ENCODE measurements at places on chromosomes 4 and X.

DNA sequence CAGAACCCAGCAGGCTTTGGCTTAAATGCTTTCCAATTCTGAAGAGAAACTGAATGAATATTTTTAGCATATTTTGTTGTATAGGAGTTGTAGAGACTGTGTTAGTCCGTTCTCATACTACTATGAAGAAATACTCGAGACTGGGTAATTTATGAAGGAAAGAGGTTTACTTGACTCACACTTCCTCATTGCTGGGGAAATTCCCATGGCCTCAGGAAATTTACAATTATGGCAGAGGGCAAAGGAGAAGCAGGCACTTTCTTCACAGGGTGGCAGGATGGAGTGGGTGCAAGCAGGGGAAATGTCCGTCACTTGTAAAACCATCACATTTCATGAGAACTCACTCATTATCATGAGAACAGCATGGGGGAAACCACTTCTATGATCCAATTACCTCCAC, 291.7 kb downstream of the PACRGL start:
- DNase-seq, result no peak

GRCh38 chr4:184983672-184984356, 34.5 kb upstream of the HELT start:
- peak; percentile 68 for DNase-seq

- DNase-seq, result peak; percentile 32
These were observed 598.1 kb upstream of the MAGEB2 start for GRCh38 chrX:29617276-29617675.

GRCh38 chr4:53004497-53005148, 142.5 kb downstream of the RASL11B start:
- DNase-seq, result no peak

- no peak for DNase-seq
These were observed 91.0 kb downstream of the PHKA2 start for GRCh38 chrX:18892899-18893298.

GRCh38 chr4:179128299-179128698, 1686.1 kb upstream of the AGA start:
- no peak for DNase-seq

DNA sequence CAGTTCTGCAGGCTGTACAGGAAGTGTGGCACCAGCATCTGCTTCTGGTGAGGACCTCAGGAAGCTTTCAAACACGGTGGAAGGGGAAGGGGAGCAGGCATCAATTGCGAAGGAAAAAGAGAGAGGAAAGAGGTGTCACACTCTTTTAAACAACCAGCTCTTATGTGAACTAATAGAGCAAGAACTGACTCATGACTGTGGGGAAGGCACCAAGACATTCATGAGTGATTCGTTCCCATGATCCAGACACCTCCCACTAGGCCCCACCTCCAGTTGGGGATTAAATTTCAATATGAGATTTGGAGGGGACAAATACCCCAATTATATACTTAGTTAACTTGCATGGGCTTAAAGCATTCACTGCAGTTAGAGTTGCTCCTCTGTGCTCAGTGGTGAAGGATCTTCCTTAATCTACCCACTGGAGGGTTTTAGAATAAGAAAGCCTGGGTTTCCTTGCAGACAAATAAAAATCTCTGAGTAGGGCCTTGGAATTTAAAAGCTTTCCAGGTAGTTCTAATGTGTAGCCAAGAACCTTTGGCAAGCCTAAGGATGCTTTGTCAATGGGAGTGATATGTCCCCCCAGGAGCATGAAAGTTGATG, 60.0 kb downstream of the SYNPO2 start:
- no peak for DNase-seq

DNA sequence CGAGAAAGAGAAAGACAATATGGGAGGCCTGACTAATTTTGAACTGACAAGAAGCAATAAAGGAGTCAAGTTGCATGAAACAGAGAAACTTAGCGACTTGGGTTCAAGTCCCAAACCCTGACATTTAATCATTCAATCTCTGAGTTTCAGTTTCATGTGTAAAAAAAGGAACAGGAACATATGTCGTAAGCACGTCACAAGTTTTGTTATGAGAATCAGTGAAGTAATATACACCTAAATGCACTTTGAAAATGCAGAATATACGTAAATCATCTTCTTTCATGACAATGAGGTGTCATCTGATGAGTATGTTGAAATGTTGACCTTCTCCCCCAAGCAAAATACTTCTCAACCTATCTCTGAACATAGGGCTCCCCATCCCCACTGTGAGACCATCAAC, 10.4 kb downstream of the ACOT9 start:
- no peak for DNase-seq

DNA sequence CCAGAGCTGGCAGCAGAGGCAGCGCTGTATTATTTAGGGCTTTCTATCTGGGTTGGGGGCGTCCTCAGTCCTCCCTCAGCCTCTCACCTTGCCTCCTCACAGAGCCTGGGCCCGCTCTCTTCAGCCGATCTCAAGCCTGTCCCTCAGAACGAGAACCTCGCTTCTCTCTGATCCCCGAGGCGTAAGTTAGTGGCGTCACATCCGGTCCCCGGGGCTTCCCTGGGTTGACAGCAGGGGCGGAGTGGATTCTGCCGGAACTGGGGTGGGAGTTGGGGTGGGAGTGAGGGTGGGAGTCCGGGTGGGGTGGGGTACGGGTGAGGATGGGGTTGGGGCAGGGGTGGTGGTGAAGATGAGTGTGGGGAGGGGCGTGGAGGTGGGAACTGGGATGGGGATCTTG, at the start of gene MAGEA10:
Gene MAGEA10, minus strand, starts transcription at position 190 of the 397 bp plus-strand sequence. CDS start 2,957 bp downstream, outside the sequence.
- DNase-seq, result no peak

DNA sequence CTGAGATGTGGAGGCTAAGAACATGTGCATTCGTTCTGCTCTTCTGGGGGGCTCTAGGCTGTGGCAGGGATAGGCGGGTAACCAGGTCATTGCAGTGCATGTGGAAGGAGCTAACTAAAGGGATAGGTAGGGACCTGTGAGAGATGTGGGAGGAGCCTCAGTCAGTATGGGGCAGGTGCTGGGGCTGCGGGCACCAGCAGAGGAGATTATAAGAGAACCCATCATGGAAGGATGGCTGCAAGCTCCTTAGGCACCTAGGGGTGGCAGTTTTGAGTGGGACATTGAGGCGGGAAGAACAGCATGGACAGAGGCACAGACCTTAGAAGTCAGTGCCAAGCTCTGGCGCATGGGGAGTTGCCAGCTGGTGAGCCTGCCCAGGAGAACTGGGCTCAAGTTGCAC, 7.2 kb downstream of the CLDN22 start:
- DNase-seq, result no peak

- DNase-seq, result no peak
These were observed 92.4 kb upstream of the SORBS2 start for GRCh38 chr4:185904381-185904780.

All from cardiac fibroblast (primary cell).